ENCODE measurements at places on chromosomes 16 and 17.

- no peak for DNase-seq
Measured at GRCh38 chr16:70399381-70399780, 39.5 kb downstream of the ST3GAL2 start.

DNA sequence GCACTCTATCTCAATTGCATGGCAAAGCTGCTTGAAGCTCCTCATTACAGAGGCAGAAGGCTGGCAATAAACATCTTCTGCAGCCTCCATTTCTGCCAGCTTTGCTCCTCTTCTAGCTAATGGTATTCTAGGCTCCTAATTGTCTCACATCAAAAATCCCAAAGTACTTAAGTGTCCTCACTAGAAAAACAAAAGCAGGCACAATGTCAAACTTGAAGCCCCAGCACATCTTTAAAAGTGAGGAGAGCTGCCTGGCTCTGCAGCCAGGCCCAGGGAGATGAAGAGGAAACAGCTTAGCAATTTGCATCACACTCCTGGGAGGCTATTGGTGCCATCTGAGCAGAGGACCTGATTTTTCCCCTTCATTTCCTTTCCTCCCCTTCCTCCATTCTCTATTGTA lies 197.1 kb downstream of the KCNJ2 start:
- DNase-seq = no peak

DNA sequence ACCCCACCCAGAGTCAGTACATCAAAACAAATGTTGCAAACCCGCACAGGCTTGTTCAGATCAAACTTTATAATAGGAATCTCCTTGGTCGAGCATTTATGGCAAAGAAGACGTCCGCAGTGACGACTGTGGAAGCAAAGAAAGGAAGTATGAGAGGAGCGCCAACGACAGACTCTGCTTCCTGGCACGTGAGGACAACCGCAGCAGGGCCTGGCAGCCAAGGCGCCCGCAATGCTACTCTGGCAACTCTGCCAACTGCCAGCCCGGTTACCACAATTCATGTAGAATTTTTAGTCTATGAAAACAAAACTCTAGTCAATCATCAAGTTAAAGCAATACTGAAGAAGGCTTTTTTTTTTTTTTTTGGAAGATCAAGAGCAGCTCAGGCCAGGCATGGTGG lies 24.8 kb downstream of the CYB5D2 start:
- no peak for DNase-seq

- peak; percentile 55 for DNase-seq
Measured at GRCh38 chr16:23902748-23903414, 67.1 kb downstream of the PRKCB start.

GRCh38 chr17:18370761-18371160 lies 6.8 kb upstream of the EVPLL start:
- no peak for DNase-seq

Data from epithelial cell of prostate (primary cell).